ENCODE measurements at places on chromosomes 3 and 15.
A peak's percentile ranks its signal among the peaks of the same experiment; 100 is the strongest.

DNA sequence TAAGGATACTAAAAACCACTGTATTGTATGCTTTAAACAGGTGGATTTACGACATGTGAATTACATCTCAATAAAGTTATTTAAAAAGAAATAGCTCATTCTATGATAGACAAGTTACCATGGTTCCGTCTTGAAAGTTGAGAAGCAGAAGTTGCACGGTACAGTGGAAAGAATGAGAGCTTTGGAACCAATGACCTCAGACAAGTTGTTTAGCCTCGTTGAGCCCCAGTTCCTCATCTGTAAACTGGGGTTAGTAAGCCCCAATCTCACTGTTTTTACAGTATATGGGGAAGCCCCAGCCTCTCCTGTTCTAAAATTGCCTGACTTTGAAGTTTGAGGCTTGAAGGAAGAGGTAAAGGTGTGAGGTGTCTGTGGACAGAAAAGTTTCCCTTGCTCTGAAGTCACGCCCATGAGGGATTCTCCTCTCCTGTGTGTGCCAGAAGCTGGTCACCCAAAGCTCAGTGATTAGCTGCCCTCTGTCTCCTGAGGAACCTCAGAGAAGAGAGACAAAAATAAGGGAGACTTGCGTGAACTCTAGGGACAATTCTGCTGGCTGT, 10.0 kb downstream of the CRYGS start:
- DNase-seq = no peak

GRCh38 chr15:59223736-59224135, 17.1 kb downstream of the LDHAL6B start:
- DNase-seq = no peak

DNA sequence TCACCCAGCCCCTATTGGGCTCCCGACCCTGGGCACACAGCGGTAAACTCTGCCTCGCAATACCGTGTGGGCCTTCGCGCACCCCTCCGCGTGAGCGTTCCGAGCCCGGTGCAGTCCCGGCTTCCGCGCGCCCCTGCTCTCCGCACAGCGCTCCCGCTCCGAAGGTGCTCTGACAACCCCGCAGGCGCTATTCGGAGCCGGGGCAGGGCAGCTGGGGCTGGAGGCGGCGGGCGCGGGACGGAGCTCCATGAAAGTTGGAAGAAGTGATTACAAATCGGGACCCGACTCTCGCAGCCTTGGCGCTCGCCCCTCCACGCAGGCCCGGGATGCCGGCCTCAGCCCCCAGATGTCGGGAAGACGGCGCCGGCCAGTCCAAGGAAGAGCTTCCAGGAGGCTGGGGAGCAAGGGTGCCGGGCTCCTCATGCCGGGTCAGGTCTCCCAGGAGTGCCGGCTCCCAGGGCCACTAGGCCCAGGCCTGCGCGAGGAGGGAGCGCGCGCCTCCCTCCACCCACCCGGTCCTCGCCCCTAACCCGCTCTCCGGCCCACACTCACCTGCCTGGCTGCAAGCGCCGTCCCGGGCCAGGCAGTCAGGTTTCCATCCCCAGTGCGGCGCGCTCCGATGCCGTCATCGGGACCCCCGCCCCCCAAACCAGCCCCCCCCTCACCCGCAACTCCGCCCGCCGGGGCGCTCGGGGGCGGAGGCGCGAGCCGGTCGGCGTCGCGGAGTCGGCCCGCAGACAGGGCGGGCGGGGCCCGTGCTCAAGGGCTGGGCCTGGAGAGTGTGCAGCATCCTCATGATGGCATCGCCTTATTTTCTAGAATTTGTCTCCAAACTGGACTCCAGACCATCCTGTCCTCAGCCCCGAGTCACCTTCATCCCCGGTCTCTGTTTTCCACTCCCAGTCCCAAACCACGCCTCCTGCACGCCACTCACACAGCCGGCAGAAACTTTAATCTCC, at the start of gene KIF7:
TSS of gene KIF7 (minus strand) at position 621 of the 959 bp plus-strand sequence. CDS start 2,537 bp downstream, outside the sequence.
- peak; percentile 21 for DNase-seq

DNA sequence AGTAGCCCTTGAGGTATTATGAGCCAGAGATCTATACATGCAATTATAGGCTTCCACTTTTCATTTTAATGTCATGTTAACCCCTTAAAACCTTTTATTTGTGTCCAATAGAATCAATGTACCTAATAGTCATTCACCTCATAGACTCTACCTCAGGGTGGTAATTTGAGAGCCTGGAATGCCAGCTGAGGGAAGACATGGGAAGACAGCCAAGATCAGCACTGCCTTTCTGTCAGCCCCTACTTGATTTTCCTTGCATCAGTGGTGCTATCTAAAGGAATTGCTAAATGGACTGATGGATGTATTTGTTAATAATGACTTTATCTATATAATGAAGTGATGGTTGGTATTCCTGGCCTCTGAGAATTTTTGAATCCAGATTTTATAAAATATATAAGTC, 113.3 kb upstream of the GBE1 start:
- DNase-seq = no peak

DNA sequence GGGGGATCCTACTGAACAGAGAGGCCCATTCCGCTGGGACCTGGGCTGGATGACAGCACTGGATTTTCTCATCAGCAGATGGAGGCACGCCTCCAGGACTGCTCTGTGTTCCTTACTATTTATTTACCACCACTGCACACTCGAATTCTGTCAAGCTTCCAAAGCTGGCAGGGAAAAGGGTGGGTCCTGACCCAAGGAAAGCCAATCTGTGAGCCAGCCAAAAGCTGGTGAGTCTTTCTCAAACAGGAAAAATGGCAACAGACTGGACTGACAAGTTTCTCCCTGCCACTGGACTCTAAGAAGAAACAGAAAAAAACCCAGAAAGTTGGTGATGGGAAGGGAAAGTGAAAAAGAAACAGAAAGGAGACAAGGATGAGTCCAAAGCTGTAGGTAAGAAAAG, 37.8 kb downstream of the CD47 start:
- DNase-seq = no peak

DNA sequence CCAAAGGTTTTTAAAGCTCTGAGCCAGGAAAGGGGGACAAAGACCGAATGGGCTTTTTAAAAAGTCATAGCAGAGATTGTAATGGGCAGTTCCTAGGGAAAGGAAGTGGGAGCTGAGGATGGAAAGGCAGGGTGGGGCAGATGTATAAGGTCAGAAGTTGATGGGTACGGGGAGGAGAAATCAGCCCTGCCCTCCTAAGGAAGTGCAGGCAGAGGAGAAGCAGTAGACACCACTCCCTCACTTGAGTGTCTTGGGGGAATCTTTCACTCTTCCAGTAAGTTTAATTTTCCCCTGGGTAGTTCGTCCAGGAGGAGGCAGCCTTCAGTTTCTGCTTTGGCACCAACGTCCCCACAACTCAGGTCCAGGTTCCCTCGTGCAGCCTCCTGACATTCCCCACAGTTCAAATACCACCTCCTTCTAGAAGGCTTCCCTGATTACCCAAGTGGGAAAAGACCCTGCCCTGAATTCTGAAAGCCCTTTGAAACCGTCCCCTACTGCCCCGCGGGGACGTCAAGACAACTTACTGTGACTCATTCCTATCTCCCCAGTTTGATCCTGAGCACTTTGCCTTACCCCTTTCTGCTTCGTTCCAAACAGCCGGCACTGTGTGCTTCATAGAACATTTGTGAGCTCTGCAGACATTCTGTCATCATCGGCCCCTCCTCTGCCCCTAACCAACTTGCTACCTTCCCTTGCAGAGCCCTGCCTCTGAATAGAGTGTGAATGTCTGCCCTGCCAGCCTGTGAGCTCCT, 14.3 kb upstream of the SRP14 start:
- no peak for DNase-seq

DNA sequence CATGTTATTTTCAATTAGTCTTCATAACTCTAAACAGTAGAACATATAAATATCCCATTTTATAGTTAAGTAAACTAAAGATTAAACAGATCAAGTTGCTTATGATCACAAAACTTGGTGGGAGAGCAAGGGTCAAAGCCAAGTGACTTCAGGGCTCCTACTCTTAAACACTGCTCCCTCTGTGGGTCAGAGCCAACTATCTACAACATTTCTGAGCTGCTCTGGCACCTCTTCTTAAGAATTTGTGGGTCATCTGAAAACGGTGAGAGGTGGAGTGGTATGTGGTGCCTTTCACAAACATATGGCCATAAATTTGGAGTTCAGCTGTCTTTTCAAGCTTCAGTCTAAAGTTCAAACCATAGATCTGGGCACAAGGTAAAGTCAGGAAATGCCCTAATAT, 10.9 kb downstream of the ATG3 start:
- DNase-seq = no peak

DNA sequence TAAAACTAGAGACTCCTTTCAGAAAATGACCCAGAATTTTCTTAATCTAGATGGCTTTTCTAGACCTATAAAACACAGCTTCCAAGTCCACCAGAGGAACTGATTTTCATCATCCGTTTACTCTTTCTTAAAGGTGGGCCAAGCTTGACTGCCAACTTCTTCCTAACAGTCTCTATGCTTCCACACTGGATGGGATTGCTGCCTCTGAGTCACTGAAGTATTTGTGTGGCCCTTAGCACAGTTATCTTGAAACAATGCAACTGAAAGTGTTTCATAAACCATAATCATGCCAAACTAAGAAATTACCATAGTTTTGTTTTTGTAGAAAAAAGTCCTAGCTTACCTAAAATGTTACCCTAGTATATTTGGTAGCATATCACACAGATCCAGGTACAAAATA, 985.7 kb downstream of the TUSC7 start:
- DNase-seq = no peak

GRCh38 chr15:78457101-78457500, 19.1 kb downstream of the IREB2 start:
- DNase-seq = no peak

DNA sequence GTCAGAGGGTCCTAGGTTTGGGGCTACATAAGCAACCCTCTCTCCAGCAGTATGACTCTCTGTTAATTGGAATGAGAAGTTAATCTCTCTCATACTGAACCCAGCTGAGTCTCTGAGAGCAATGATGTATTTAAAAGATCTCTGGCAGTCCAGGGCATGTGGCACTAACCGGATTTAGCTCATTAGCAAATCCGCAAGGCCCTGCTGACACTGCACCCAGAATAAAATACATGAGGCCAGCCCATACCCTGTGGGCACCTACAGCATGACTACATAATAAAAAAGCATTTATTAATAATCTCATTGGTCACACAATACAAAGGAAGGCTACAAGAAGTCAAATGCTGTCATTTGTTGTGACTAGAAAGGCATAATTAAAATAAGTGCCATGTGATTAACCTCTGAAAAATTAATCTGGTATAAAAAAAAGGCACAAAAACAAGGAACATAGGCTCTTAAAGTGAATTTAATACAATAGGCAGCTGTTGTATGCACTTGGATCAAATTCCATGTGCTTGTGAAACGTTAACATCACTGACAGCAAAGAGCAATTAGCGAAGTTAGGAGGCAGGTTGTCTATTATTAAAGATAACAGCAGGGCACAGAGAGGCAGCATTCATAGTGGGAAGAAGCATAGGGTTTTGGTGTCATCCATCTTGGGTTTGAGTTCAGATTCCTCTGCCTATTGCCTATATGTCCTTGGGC, 381.2 kb downstream of the WDR72 start:
- DNase-seq = no peak

DNA sequence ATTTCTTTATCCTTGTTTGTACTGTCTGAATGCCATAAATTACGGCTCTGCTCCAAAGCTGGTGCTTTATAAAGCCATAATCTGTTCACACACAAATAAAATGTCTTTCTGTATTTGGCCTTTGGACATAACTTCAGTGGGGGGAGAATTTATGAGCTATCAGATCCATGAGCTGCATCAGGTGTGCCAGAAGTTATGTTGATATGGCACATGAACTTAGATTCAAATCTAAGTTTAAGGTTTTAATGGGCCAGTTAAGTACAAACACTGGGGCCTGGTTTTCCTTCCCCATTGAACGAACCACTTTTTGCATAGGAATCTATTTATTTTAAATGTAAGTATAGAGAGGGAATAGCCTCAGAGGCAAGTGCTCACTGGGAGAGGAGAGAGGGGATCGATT, 239.9 kb downstream of the NFKBIZ start:
- no peak for DNase-seq

DNA sequence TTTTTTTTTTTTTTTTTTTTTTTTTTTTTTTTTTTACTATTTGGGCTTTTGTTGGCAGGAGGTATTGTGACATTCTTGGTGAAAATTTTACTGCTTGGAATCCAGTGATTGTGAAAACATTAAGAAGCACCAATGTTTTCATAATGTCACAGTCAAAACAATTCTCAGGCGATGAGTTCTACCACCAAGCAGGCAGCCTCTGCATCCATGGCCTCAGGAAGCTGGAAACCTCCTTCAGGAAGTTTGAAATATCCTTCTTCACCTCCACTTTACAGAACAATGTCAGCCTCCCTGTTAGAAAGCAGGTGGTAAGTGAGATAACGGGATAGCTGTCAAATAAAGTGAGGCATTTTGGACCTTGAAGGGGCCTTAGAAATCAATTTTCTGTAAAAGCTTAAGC, 98.3 kb downstream of the MEX3B start:
- no peak for DNase-seq

DNA sequence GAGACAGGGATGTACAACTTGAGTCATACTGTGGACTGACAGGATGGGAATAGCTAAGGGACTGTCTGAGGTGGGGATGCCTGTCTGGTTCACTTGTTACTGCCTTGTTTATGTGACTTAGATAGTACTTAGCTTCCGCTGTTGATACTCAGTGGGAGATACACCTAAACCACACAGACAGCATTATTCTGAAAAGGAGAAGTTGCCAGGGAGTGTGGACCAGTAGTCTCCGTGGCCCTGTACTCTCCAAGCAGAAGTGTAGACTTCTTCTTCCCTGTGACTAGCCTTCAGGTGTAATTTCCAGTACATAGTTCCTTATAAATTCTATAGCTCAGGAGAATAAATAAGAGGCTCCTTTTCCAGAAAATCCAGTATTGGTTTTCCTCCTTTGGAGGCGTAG, 5.1 kb downstream of the HIGD2B start:
- no peak for DNase-seq

DNA sequence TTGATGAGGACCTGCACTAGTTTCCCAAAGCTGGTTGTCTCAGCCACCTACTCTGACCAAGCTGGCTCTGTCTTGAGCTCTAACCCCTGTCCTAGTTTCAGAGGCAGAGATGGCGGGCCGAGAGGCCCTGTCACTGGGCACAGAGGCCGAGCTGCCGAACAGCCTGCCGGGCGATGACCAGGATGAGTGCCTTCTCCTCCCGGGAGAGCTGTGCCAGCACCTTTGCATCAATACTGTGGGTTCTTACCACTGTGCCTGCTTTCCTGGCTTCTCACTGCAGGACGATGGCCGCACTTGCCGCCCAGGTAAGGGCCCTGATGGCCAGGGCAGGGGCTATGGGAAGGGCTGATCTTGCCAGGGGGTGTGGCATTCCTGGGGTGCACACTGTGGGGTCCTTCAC, 69.1 kb downstream of the FBLN2 start:
- no peak for DNase-seq

GRCh38 chr15:54026258-54026657, 48.0 kb downstream of the UNC13C start:
- no peak for DNase-seq

GRCh38 chr3:10378742-10379141, 57.8 kb upstream of the SEC13 start:
- no peak for DNase-seq

GRCh38 chr3:82494977-82495489, 733.6 kb upstream of the GBE1 start:
- no peak for DNase-seq

DNA sequence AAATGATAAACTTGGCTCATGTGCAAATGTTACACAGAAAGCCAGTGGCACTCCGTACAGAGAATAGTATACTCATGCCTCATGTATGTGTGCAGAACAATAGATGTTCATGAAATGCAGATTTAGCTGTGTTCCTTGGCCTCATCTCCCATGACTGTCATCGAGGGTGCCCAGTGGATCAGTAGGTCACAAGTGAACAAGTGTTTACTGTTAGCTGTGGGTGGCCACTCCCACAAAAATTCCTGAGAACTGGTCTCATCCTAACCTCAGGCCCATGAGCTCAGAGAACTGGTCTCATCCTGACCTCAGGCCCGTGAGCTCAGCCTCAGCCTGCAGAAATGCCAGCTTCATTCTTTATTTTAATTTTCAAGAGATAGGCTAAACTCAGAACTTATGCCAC, 124.1 kb downstream of the GADL1 start:
- no peak for DNase-seq
